CD4-positive, alpha-beta T cell treated with Interleukin-21 for 1 hour (primary cell): ENCODE measurements at places on chromosomes 13 and 19.

- no peak for DNase-seq
These were observed 28.9 kb upstream of the KPNA3 start for GRCh38 chr13:49821216-49822009.

GRCh38 chr19:16143399-16144215, at the start of gene HSH2D:
TSS of gene HSH2D (plus strand) at chr19:16143685. CDS start at chr19:16148751, 5,066 bp downstream.
- peak; percentile 83 for DNase-seq

GRCh38 chr19:11378319-11379189, 4.1 kb downstream of the SWSAP1 start:
- no peak for DNase-seq

GRCh38 chr13:49996161-49996915, 504 bp upstream of the TRIM13 start:
- peak; percentile 89 for DNase-seq

DNA sequence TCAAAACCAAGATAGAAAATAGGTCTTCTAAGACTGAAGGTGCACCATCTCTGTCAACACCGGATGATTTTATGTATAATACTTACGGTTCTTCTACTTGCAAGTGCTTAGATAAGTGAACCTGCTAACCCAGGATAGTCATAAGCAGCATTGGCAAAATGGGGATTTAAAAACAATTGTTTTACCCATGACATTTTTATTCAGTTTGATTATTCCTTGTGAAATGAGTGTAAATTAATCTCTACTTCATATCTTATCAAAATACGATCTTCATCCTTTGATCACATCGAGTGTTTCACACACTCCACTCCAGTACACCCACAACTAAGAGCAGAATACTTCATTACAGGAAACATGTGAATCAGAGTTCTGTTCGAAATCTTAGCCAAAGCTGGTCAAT, 23.0 kb upstream of the MTRF1 start:
- DNase-seq, result peak; percentile 6

- no peak for DNase-seq
These were observed 56.3 kb upstream of the DIAPH3 start for GRCh38 chr13:60220072-60220471.

DNA sequence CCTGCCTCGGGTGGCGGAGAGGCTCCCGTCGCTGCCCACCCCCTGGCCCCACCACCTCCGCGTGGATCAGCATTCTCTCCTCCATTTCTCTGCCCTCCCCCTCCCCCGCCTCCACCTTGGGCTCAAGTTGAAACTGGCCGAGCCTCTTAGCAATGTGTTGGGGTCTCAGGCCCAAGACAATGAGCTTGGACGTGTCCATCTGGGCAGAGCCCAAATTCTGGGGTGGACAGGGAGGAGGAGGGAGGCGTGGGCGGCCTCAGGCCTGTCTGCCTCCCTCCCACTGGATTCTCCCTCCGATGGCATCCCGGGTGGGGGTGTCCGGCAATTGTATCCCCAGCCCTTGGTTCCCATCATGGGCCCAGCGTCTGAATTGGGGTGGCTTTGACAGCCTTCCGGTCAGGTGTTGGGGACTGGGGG, 1.2 kb downstream of the CELF5 start:
- DNase-seq, result no peak

GRCh38 chr13:98729658-98730057, 22.8 kb downstream of the SLC15A1 start:
- DNase-seq, result no peak

- no peak for DNase-seq
These were observed 41.0 kb downstream of the RFX2 start for GRCh38 chr19:6069268-6069791.

DNA sequence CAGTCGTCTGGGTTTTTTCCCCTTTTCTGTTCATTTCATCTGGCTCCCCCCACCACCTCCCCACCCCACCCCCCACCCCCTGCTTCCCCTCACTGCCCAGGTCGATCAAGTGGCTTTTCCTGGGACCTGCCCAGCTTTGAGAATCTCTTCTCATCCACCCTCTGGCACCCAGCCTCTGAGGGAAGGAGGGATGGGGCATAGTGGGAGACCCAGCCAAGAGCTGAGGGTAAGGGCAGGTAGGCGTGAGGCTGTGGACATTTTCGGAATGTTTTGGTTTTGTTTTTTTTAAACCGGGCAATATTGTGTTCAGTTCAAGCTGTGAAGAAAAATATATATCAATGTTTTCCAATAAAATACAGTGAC, 9.3 kb downstream of the CALM3 start:
- no peak for DNase-seq

- peak; percentile 32 for DNase-seq
These were observed 24.2 kb downstream of the PPP1R37 start for GRCh38 chr19:45117167-45117594.

DNA sequence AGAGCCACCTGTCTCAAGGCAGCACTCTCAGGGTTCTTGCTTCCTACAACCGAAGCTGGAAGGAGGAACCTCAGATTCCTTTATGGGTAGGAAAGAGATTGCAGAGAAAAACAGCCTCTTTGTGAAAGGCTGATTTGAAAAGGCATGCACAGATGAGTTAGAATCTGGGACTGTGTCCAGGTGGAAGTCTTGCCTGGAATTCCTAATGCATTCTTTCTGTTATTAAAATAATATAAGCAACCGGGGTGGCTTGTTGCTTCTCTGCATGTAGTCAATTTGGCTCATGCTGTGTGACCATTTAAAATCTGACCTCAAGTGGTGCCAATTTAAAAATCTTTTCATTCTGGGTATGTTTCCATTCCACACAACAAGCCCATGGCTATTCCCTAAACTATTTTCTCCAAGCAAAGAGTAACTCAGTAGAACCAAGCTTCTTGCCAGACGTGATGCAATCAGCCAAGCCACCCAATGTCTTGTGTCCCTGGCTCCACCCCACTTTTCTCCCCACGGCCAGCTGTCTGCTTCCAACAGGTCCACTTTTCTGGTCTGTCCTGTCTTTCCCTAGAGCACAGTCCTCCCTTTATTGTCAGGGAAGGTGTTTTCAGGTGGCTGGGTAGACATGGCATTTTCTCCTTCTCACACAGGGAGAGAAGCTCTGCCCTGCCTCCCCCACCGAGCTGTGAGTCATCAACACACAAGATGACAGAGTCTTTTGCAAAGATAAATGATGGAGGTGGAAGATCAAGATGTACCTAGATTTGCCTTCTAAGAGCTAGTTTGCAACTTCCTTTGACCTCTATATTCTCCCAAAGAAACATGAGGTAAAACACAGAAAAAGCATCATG, 394.3 kb downstream of the FOXO1 start:
- no peak for DNase-seq

DNA sequence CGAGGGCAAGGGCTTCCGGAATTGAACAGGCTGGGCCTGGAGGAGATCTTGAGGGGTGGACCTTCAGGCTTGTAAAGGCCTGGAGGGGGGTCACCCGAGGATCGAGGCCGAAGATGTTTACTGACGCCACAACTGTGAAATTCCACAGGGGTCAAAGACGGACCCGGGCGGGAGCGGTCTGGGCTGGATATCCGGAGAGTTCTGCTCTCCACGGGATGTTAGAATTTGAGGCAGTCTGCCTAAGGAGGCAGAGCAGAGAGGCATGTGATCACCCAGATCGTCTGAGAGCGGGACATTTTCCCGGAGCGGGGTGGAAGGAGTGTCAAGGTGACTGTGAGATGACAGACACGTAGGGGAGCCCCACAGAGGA, 13.2 kb downstream of the KLHL26 start:
- no peak for DNase-seq
